Activated CD8-positive, alpha-beta memory T cell treated with anti-CD3 and anti-CD28 coated beads for 4 hours (primary cell): ENCODE measurements at places on chromosomes 6 and 20.

DNA sequence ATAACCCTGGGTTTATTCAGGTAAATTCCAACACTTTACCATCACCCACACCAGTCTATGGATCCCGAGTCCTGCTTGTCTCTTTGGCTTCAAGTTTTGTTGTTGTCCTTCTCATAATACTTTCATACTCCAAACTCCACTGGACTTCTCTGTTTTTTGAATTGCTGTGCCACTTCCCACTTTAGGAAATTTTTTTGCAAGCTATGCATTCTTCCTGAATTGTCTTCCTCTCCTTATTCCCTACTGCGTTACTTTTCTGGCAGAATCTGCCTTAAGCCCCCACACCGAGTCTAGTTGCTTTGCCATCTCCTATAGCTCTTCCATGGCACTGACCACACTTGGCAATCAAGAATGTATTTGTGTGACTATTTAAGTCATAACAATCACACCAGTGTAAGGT, 96.1 kb downstream of the TSHZ2 start:
- no peak for DNase-seq

DNA sequence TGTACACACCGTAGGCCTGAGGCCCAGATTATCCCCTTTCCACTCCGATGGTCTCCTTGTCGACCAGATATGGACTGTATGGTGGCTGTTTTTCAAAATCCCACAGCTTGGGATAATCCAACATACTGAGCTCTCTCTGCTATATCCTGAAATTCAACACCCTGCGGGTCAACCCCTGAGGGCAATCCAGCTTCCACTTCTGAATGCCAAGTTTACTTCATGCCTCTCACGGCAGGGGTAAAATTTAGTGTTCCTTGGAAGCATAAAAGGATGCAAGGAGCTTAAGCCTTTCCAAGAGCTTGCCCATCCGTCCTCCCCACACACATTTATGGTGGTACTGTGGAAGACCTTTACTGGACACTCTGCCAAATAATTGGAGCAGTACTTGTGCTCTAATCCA, 90.7 kb downstream of the PLG start:
- DNase-seq = no peak

DNA sequence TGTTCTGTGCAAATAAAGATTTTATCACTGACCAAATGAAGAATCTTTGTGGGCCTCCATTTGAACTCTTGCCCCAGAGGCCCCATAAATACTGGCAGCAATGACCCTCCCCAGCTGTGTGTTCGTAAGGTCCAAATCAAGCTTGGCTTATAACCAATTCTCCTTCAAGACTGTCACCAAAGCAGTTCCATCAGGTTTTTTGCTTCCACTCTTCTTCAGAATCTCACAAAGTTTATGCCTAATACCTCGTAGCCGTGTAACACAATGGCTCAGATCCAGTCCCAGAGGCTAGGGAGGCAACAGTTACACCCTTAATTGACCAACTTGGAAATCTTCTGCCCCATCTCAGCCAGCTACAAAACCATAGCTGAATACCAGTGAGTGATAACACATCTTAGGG, 120.5 kb downstream of the HIVEP2 start:
- DNase-seq = no peak

GRCh38 chr6:26017632-26017966, 55.0 kb downstream of the TRIM38 start:
- peak; percentile 61 for DNase-seq

- no peak for DNase-seq
Measured at GRCh38 chr6:128478230-128479047, 42.0 kb downstream of the PTPRK start.

- no peak for DNase-seq
Measured at GRCh38 chr20:60361761-60362395, 403.7 kb downstream of the CDH26 start.

DNA sequence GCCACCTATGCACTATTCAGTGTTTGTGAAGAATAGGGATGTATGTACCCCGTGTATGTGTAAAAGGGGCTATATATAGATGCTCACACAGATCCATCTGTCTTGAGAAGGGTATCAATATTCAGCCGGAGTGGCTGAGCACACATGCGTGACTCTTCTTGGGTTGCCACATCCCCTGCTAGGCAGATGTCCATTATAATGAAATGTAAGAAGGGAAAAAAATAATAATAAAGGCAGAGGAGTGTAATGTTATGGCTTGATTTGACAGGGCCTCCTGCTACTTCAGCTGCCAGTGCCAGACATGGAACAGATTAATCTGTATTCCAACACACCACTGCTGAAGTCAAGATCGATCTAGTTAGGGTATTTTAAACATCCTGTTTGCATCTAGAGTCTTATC, 74.2 kb upstream of the VSTM2L start:
- DNase-seq = no peak

DNA sequence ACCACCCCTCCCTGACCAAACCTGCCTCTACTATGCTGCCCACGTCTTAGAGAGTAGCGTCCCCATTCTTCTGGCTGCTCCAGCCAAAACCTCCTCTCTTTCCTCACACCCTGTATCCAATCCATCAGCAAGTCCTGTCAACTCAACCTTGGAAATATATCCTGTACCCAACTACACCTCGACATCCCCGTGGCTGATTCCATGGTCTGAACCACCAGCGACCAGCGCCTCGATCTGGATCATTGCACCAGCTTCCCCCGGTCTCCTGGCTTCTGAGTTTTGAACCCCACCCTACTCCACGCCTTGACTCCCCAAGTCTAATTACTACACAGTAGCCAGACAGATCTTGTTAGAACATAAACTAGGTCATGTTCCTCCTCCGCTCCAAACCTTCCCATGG, 9.8 kb downstream of the NRSN2 start:
- no peak for DNase-seq

- no peak for DNase-seq
Measured at GRCh38 chr6:150981095-150981494, 115.6 kb downstream of the MTHFD1L start.

GRCh38 chr20:13858439-13858838, 73.6 kb downstream of the NDUFAF5 start:
- DNase-seq = no peak

DNA sequence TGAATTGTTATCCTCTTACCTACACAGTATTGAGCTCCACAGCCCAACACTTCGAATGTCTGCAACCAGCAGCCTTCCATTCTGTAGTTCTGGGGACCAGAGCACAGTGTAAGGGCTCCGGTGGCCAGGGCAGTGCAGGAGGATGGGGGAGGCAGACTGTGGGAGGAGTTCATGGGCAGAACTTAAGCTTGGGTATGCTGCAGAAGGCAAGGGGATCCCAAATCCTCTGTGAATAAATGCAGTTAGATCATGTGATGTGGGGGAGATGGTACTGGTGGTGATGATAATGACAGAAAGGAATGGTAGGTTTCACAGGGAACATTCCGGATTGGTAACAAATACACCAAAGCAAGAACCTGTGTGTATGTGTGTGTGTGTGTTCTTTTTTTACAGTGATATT, 26.5 kb upstream of the CNKSR3 start:
- DNase-seq = no peak
